COLO829 (cell line): ENCODE measurements at places on chromosomes 2 and 18.

GRCh38 chr2:52054824-52055223, 1022.9 kb upstream of the NRXN1 start:
- DNase-seq = no peak

DNA sequence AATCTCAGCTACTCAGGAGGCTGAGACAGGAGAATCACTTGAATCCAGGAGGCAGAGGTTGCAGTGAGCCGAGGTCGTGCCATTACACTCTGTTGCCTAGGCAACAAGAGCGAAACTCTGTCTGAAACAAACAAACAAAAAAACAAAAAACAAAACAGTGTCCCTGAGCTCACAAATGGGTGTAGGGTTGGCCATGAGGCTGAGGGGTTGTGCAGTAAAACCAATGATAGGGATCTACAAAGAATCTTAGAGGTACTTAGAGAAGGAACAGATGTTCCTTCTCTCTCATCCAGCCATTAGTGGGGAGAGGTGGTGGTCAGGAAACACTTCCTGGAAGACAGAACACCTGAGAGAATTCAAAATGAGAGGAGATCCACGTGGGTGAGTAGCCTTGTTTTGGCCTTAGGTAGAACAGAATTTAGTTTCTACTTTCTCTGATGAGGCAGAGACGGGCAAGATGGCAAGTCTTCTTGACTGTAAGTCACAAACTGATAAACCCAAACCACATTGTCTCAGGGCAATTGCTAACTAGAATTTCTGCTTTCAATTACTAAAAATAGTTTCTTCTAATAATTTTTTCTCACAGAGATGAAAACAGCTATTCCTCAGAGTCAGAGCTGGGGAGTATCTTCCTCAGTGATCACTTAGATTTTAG, 61.5 kb upstream of the PPM1B start:
- DNase-seq = no peak

- DNase-seq = peak; percentile 14
These were observed 198.0 kb downstream of the CDH20 start for GRCh38 chr18:61531182-61531581.

DNA sequence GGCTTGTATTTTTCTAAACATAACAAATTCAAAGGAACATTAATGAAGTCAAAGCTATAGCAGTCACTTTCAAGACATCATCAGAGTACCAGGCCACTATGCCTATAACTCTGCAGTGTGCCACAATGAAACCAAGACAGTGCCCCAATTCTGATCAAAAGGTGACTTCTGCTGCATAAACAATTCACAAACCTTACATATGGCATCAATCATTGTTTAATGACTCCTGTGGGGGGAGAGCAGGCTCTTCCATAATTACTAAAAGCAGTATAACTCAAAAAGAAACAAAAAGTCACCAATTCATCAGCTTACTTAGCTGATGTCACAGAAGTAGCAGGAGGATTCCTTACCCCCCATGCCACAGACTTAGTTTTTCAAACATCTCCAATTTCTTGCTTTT, 15.5 kb downstream of the LPIN2 start:
- no peak for DNase-seq

DNA sequence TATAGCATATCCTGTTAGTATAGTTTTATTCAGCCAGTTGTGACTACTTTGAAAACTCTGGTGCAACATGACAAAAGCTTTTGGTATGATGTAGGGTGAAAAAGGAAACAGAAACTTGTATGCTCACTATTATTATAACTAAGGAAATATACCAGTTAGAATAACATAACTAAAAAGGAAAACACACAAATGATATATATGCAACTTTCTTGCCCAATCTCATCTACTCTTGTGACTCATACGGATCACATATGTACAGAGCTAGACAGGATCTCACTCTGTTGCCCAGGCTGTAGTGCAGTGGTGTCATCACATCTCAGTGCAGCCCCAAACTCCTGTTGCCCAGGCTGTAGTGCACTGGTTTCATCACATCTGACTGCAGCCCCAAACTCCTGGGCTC, 12.4 kb upstream of the TLK1 start:
- no peak for DNase-seq

DNA sequence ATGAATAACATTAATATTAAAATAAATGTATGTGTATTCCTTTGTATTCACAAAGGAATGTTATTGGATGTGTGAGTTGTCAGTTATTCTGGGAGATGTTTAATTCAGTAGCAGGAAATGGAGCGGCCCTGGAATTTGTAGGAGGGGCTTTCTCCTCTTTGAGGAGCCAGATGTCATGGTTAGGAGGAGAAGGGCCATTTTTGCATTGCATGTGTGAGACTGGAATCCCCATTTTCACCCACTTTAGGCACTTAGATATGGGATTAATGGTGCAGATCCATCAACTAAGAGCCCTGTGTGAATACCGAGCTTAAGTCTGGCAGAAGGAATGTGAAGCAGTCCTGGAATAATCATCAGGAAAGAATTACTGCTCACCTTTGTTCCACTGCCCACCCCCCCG, 439.2 kb downstream of the PARD3B start:
- DNase-seq = no peak

GRCh38 chr18:32760391-32760790, 12.4 kb downstream of the KLHL14 start:
- no peak for DNase-seq
